DMS153 (cell line): ENCODE measurements at places on chromosomes 1 and 21.

GRCh38 chr21:35020436-35020835, 28.7 kb downstream of the RUNX1 start:
- DNase-seq: no peak

GRCh38 chr1:51231120-51231519, 5.0 kb upstream of the RNF11 start:
- DNase-seq: no peak

- peak; percentile 57 for DNase-seq
These were observed 12.5 kb upstream of the KPRP start for GRCh38 chr1:152745289-152745704.

- no peak for DNase-seq
These were observed 12.9 kb downstream of the FAAH start for GRCh38 chr1:46406881-46407608.

GRCh38 chr1:212067787-212068186, 32.2 kb downstream of the DTL start:
- no peak for DNase-seq

- no peak for DNase-seq
These were observed 37.2 kb downstream of the SDC3 start for GRCh38 chr1:30871276-30871871.

GRCh38 chr1:211331011-211331709, 4.5 kb downstream of the TRAF5 start:
- no peak for DNase-seq
